Dermis blood vessel endothelial cell (primary cell): ENCODE measurements at places on chromosomes 12 and 14. TPM values are rescaled to one million over a fixed set of nuclear protein-coding genes. Genes with fewer than 3 reads are reported as not detected.

JPH4 gene
- total RNA-seq: not detected in 2 replicates

GRCh38 chr12:18690653-18691052 is 47.2 kb downstream of the PLCZ1 start:
- DNase-seq: no peak

ADAMTS20 gene
- not detected in 2 replicates for total RNA-seq

GRCh38 chr12:89206390-89206789 is 145.9 kb downstream of the DUSP6 start:
- no peak for DNase-seq

DNA sequence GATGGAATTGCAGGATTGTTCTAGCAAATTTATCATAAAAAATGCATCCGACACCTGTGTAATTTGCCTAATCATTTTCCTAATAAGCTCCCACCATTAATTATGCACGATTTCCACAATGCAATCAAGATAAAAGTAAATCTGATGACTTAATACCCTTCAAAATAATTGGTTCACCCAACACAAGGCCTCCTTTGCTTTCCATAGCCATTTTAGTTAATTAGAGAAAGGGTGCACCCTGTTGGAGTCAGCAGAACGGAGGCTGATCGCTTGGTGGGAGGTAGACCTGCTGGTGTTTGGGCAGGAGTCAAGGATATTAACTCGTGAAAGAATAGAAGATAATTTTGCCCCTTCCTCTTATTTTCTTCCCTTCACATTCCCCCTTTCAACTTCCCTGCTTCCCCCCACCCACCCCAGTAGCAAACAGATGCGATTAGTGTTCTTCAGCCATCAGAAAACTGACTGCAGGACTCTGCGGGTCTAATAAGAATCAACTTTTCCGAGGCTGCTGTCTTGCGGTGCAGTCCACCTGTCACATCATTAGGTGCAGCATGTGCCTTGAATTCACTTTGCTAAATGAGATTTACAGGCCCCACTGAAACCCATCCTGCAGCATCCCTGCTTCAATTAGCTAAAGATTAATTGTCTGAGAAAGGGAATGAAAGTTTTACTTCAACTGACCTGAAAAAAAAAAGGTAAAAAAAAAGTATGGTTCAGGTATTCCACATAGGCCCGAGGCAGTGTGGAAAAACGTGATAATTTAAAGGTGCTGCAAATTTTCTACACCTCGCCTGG is 553.7 kb upstream of the LMO3 start:
- DNase-seq: no peak

AQP6 gene
- total RNA-seq: 0.05 TPM in 1 of 2 replicates, not detected in the other

DNA sequence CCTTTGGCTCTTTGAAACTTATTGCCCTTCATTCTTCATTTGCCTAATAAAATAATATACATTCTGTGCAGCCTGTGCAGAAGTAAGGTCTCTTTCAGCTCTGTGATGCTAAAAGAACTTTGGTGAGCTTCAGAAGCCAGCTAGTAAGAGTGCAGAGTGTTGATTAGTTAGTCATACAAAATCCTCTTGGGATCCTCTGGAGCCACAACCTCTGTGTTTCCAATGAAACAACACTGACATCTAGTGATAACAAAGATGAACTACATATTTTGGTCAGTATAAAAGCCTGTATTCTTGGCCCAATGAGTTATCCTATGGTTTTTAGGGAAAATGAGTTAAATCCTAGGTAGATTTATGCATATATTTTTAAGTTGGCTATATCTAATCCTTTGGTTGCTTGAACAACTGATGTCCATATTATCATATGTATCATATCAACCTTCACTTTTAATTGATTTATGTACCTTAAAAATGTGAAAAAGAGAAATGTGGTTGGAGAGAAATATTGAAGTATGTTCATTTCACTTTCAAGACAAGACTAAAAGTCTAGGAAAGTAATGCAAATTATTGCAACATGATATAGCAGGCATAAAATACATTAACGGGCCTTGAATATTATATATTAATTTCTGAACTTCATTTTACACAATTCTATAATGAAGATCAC is 158.4 kb downstream of the KLHL28 start:
- DNase-seq: peak; percentile 72

SLC6A15 gene
- total RNA-seq: 0.51 and 2.2 TPM in 2 replicates

- no peak for DNase-seq
These were observed 58.1 kb downstream of the TRHDE start for GRCh38 chr12:72330301-72330700.

DNA sequence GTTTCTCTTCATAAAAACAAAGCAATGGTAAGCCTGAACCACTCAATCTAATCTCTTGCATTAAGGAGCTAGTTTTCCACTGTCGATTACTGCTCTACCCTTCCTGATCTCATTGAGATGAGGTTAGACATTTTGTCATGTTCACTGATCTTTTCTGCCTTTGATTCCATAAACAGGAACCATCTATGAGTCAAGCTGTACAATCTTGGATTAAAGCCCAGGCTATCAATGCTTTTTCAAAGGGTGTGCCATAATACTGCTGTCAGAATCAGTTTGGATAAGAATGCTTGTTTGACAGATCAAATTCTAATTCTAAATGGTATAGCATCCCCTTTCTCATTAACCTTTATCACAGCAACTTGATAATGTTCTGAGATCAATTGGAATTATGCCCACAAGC is 16.1 kb downstream of the GRIP1 start:
- DNase-seq: peak; percentile 66
